ENCODE measurements at places on chromosomes 1 and 21. TPM values are rescaled to one million over a fixed set of nuclear protein-coding genes. Genes with fewer than 3 reads are reported as not detected.

The SLAMF7 gene
- 0.22 TPM for polyA plus RNA-seq

The OTUD7B gene
- 7.7 TPM for polyA plus RNA-seq

The TIPRL gene
- 21.6 TPM for polyA plus RNA-seq

- DNase-seq: no peak
- H3K36me3 ChIP-seq: no peaks in the 10 kb centered on the region
- H3K4me3 ChIP-seq: no peak overlapping the region
- peak overlapping the region; percentile 22 for H3K27ac ChIP-seq
These were observed 10.8 kb upstream of the NFASC start for GRCh38 chr1:204859861-204860267.

DNA sequence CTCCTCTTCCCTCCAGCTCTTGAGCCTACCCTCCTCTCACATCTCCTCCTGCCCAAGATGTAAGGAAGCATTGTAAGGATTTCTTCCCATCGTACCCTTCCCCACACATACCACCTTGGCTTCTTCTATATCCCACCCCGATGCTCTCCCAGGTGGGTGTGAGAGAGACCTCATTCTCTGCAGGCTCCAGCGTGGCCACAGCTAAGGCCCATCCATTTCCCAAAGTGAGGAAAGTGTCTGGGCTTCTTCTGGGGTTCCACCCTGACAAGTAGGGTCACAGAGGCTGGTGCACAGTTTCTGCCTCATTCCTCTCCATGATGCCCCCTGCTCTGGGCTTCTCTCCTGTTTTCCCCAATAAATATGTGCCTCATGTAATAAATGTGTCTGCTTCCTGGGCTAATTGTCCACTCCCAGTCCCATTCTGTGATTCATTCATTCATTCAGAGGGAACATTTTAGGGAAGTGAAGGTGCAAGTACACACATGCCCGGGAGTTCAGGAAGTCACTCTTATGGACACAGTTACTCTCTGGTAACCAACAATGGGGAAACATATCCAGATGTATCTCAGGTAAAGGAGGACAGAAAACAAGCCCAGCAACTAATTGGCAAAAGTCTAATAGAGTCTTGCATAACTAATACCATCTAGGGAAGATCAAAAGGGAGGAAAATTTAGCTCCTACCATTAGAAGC lies 1.9 kb downstream of the SPRR4 start:
- no peak overlapping the region for H3K4me3 ChIP-seq
- no peak overlapping the region for H3K27ac ChIP-seq

DNA sequence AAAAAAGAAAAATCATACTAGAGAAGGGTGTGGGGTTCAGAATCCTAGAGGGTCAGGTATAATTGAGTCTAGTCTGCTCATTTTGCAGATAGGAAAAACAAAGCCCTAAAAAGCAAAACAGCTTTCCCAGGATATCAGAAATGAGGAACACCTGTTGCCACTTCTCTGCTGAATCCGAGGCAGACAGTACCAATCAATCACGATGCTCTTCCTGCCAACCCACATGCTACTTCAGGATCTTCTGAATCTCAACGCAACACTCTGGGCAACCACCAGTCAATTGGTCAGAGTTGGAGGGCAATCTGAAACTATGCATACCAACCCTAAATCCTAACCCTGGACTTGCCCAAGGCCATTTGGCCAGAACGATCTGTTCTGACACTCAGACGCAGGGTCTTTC lies 128.3 kb downstream of the EPHB2 start:
- H3K4me3 ChIP-seq: no peak overlapping the region
- no peaks in the 10 kb centered on the region for H3K27me3 ChIP-seq
- no peak for DNase-seq
- no peaks in the 10 kb centered on the region for H3K36me3 ChIP-seq

Measured in heart right ventricle (tissue), 16 donors.